ENCODE measurements at places on chromosomes 12 and 14.

- DNase-seq = no peak
Observed at GRCh38 chr14:97417331-97417730, 620.1 kb downstream of the VRK1 start.

GRCh38 chr14:30990770-30991169, 34.7 kb upstream of the AP4S1 start:
- no peak for DNase-seq

- DNase-seq = no peak
Observed at GRCh38 chr12:129075460-129076208, 222.4 kb downstream of the GLT1D1 start.

- DNase-seq = peak; percentile 51
Observed at GRCh38 chr12:32671930-32672780, 6.9 kb upstream of the DNM1L start.

DNA sequence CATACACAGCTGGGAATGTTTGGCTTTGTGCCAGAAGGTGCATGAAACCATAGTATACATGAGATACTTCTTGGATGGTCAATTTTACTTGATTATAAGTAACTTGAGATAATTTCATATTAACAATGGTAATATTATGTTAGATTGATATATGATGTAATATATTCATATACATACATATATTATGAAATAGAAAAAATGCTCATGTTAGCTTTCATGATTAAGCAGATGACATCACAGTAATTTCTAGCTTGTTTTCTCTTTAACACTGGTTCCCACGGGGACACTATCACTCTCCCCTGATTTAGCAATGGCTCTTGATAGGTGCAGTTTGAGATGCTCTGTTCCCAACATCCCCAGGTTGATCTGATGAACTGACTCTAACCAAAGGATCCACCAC, 35.4 kb upstream of the NTF3 start:
- DNase-seq = no peak

DNA sequence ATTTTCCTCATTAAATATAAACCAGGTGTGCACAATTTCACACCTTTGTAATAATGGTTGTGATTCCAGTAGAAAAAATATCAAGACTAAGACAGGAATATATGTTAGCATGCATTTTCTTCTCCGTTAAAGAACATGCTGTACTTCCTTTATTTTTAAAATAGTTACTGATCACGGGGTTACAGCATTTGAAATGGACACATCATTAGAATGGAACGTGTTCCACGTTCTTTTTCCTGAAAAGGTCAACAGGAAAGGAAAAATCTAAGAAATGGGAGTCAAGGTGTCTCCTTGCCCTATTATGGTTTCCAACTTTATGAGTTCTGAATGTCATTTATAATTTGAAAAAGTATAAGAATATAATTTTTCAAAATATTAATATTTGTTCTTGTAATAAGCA, 1325.7 kb downstream of the SLC16A7 start:
- no peak for DNase-seq

- peak; percentile 74 for DNase-seq
Observed at GRCh38 chr12:46585854-46586621, 213.5 kb upstream of the SLC38A2 start.

DNA sequence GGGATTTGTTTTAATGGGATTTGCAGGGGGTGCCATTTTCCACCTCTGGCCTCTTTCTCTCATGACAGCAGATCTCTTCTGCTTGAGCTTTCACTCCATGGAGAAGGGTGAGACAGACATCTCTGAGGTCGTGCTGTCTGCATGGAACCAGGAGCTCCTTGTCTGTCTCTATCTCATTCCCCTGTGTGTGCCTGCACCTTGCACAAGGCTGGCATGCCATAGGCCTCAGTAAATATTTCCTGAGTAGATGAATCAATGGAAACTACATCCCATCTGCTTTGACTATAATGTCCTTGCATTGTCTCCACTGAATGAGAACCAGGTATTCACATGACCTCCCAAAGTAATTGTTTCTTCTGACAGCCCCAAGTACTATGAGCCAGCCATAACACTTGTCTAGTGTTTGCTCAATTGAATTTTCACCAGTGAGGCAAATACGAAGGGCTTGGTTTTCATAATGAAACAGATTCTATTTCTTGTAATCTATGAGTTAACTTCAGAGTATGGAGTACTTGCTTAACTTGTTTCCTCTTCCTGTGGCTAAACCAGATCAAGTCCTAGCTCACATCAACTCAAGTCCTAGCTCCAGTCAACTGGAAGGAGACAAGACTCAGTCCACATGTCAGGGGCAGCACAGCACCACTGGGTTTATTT, 32.3 kb downstream of the KCNK13 start:
- no peak for DNase-seq

DNA sequence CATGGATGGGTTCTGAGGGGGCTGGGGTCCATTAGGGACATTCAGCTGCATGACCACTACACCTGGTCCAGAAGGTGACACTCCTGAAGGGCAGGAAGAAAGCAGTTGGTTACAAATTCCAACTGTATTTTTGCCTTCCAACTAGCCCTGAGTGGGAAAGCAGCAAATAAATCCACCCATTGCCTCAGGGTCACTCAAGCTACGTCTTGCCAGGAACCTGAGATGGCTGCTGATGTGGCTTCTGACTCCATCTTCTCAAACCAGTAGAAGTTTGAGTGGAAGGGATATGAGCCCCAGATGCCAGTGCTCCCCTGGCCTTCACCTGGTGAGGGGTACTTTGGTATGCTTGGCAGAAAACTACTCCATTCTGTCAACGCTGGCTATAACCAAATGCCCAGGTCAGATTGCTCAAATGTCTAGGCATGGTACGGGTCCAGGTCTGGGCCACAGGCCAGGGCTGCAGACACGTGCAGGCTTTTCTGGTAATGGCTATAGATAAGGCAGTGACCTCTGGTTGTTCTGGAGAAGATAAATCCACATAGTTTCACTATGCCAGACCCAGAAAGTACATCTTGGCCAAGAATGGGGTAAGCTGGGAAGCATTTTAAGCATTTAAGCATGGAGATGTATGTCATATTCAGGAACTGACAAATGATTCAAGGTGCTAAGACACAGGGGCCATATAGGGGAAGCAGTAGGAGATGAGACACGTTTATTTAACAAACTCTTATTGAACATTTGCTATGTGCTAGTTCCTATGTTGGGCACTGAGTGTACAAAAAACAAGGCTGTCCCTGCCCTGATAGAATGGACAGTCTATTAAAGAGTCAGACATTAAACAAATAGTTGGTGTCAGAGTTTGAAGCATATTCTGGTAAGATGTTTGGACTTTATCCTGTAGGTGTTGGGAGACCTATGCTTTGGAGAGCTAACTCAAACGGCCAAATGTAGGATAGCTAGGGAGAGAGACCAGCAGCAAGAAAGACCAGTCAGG, 8.3 kb upstream of the STAC3 start:
- DNase-seq = no peak
